Activated T-cell treated with anti-CD3 and anti-CD28 coated beads for 48 hours (primary cell): ENCODE measurements at places on chromosomes 2 and 18.

- no peak for DNase-seq
These were observed 1.6 kb upstream of the RHOB start for GRCh38 chr2:20444993-20445910.

GRCh38 chr2:85399183-85399455 lies 11.0 kb downstream of the CAPG start:
- DNase-seq = no peak

DNA sequence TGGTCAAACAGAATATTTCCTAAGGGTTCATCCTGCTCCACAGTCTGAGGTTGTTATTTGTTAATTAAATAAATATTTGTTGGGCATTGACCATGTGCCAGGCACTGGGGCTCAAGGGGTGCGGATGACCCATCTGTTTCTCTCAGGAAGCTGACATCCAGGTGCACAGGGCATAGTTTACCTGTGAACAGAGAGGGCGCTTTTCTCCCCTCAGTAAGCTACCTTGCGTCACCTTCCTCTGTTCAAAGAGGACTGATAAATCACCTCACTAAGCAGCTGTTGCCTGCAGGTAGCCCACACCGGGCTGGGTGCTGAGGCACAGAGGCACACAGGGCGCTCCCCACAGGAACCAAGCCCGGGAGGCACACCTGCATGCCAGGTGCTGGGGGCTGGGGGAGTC lies 41.6 kb downstream of the SH3RF3 start:
- DNase-seq = no peak

- no peak for DNase-seq
These were observed 219.7 kb upstream of the PKDCC start for GRCh38 chr2:41828052-41828643.

- DNase-seq = no peak
These were observed 99.9 kb downstream of the TRIB2 start for GRCh38 chr2:12816379-12817306.

DNA sequence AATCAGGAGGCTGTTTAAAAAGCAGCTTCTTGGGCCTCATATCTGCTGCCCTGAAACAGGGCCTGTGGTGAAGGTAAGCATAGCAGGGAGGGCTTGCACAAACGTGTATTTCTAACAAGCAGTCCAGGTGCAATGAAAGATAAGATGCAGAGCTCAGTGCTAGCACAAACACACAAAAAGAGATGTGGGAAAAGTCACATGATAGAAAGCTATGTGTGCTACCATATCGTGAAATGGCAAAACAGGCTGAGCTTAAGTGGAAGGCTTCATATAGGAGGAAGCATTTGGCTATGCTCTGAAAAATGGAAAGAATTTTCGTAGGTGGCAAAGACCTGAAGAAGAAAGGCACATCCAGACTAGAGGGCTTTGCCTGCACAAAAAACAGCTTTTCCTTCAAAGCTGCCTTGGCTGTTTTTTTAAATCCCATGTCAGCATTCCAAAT lies 10.2 kb downstream of the RSAD2 start:
- no peak for DNase-seq

DNA sequence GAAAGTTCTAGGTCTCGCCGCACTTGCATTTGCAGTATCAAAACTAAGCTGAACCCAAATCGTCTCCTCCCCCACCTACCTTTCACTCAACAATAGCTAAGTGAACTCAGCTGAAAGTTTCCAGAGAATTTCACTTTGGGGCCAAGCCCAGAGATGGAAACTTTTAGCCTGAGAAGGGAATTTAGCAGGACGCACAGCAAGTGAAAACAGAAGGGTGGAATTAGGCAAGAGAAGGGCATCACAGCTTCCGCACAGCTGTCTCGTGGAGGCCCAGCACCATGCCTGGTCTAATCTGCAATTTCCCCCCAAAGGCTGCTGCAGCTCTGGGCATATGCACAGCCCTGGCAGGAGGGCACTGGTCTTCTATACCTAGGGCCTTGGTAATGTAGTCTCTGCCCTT lies 262.0 kb downstream of the TNS1 start:
- DNase-seq = no peak

DNA sequence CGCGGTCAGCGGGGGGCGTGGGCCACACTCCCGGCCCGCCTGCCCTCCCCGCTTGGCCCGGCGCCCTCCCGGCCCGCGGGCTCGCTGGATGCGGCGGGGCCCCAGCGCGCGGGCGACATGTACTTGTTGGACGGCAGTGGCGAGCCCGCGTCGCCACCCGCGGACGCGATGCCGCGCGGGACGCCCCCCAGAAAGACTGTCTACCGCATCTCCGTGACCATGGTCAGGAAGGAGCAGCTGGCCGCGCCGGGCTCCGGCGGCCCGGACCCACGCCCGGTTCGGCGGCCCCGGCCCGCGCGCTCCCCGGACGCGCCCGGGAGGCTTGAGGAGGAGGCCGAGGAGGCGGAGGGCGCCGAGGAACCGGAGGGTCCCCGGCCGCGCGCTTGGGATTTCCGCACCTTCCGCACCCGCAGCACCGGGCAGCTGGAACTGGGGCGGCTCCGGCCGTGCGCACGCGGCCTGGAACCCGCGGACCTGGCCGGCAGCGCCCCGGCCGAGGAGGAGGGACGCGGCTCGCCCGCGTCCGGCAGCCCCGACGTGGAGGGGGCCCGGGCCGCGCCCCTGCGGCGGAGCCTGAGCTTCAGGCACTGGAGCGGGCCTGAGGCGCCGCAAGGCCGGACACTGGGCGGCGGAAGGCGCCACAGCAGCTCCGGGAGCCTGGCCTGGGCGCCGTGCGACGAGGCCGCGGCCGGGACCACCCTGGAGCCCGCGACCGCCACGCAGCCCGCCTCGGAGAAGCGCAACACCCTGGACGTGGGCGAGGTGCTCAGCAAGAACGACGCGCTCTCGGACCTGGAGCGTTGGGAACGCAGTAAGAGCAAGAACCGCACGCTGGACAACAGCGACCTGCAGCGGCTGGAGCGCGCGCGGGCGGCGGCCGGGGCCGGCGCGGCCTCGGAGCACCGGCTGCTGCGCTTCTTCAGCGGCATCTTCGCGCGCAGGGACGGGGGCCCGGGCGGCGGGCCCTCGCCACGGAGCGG lies 176.4 kb downstream of the AGAP1 start:
- DNase-seq = no peak

GRCh38 chr2:47568164-47568850 lies 165.4 kb downstream of the MSH2 start:
- DNase-seq = no peak

DNA sequence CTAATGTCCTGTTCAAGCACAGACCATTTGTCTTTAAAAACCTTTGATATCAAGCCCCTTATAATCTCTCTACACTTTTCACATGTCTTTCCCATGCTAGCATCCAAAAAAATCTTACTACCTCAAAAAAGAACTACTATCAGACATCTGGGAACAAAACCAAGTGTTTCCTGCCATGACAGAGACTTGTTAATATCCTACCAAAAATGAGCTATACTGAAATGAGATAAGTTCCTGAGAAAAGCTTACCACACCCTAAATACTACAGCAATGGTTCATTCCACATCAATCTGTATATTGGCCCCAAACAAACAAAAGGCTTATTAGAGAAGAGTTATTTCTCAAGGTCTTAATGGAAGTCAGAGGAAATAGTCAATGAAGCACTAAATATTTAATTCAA lies 230.1 kb downstream of the DYM start:
- DNase-seq = no peak

DNA sequence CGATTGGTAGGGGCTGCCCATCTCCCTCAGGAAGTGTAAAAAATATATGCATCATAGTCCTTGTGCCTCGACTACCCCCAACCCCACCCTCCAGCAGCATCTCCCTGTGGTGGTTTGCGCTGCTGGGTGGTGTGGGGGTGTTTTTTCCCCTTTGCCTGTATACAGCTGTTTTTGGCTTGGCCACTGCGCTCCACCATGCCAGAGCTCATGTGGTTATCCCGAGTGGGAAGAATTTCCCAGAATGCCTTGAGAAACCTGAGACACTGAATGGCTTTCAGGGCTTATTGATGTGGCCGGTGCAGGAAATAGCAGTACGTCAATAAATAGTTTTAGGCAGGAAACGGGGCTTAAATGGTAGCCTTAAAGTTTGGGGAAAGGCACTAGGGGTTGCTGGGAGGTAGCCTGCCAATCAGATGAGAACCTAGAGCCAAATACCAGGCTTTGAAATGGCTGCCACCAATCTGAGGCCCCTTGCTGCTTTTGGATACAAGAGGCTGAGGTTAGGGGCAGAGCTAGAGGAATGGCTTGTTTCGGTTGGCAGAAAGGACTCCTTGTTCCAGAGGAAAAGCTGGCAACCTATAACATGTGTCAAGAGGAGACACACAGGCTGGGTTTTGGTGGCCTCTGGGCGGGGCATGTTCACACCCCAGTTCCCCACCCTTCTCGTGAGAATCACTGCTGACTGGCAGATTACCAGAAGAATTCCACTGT lies 144.1 kb downstream of the SMAD7 start:
- no peak for DNase-seq

DNA sequence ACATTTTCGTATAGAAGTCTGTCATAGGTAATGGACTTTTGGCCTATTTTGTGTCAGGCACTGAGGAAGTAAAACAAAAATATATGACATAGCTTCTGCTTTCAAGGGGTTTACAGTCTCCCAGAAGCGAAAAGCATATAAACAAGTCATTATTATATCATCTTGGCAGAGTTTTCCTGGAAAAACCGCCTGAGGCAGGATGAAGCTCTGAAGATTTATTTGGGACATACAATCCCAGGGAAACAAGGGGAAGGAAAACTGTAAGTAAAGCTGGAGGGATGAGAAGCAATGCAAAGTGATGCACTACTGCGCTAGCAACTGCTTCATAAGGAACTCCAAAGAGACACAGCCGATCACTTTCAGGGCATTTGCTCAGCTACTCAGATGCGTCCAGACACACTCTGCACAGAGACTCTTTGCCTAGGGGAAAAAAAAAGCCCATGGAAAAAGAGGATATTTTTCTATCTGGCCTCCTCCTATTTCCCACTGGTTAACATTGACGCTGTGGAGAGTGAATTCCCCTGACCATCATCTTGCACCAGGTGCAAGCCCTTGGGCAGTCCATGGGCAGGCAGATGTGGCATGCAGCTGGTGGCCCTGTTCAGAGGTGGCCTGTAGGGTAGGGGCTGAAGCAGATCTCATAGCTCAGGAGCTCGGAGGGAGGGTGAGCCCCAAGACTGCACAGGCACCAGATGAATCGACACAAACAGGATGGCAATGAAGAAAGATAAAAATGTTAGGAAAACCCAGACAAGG lies 158.1 kb downstream of the METTL4 start:
- DNase-seq = no peak

GRCh38 chr2:228516019-228516418 lies 334.5 kb upstream of the SPHKAP start:
- no peak for DNase-seq

DNA sequence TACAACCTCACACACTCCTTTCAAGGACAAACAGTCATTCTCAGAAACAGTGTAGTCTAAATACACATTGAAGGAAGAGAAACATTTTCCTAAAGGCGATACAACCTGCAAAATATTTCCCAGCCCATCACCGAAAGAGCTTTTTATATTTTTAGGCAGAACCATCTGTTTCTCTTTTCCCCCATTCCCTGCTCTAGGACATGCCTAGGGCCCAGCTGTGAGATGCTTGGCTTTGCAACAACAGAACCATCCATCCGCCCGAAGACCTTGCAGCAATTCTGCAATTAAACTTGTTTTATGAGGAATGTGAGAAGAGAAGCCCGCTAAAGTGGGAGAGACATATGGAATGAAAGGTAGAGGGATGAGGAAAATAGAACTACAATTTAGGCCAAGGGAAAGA lies 105.6 kb upstream of the RFX8 start:
- DNase-seq = no peak

- DNase-seq = no peak
These were observed 74.3 kb upstream of the TNP1 start for GRCh38 chr2:216934151-216934550.

DNA sequence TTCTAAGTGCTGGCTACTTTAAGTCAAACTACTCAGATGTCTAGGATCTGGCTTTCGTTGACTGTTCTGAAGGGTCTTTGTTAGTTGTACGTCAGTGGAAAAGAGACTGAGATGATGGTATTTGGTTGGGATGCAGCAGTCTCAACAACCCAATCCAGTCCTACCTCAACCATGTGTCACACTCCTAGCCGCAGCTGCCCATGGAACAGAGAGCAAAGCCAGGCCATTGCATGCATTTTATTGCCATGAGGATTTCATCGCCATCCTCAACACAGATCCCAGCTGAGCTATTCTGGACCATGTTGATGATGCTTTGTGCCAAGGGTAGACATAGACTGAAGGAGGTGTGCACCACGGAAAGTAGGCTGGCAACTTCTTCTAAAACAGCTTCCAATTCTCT lies 97.3 kb upstream of the STK39 start:
- DNase-seq = no peak

- no peak for DNase-seq
These were observed 312.7 kb upstream of the CWC22 start for GRCh38 chr2:180319586-180320405.

DNA sequence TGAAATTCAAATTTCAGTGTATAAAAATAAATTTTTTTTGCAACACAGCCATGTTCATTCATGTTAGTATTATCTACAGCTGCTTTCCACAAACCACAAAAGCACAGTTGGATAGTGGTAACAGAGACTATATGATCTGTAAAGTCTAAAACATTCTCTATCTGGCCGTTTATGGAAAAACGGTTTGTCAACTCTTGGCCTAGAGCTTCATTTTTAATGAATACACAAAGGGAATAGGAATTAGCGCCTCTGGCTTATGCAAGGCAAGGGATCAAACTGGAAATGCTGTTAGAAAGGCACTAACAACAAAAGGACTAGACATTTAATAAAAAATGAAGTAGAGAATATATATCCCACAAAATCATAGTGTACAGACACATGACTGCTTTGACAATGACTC lies 211.9 kb downstream of the EXOC6B start:
- no peak for DNase-seq

- DNase-seq = no peak
These were observed 28.0 kb downstream of the GCG start for GRCh38 chr2:162123806-162124758.

DNA sequence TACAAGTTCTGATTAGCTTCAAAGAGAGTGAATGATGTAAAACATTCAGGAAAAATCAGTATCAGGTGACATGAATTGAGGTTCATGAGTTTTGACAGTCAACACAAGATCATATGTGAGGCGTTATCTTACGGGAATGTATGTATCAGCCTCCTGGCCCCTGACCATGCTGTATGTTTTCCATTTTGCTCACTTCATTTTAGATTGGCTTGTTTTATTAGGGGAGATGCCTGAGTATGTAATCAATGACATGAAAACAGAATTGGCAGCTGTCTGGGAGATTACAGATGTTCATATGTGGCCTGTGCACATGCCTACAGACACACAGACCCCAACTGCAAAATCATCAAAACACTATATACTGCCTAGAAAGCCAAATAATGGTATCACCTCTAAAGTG lies 168.5 kb upstream of the RND3 start:
- no peak for DNase-seq
